ENCODE measurements at places on chromosomes 12 and 14.
A peak's percentile ranks its signal among the peaks of the same experiment; 100 is the strongest.

DNA sequence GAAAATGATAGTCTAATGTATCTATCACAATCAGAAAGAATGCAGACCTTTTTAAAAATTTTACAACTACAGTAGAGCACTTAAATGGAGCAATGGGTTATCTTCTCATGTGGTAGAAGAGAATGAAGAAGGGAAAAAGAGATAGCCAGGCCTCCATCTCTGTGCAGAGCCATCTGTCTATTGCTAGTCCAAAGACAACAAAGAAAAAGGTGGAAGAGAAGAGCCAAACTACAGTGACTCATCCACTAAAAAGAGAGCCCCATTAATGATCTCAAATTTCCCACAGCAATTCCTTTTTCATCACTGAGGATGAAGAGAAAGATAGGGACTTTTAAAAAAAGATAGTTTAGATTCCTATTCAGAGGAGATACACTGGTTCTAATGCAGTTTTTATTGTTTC lies 232.9 kb downstream of the ATXN7L3B start:
- no peak for DNase-seq

- no peak for DNase-seq
Measured at GRCh38 chr12:81888961-81889360, 129.8 kb upstream of the PPFIA2 start.

DNA sequence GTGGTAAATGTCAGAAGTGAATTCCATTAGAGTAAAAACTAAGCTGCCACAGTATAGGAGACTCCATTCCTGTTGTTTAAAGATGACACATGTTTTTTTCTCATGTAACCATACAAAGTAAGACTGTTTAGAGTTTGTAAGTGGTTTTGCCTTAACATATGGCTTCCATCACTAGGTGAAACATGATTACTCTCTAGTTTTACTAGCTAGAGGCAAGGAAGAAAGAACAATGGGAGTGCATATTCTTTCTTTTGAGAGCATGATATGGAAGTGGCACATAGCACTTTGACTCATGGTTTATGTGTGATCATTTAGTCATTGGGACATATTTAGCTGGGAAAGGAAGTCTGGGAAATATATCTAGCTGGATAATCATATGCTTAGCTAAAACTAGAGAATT lies 7.7 kb downstream of the ATF7IP start:
- peak; percentile 65 for DNase-seq

- no peak for DNase-seq
Measured at GRCh38 chr14:75591331-75591946, 13.0 kb downstream of the FLVCR2 start.

GRCh38 chr12:62843716-62844115 lies 91.2 kb downstream of the PPM1H start:
- DNase-seq = no peak

DNA sequence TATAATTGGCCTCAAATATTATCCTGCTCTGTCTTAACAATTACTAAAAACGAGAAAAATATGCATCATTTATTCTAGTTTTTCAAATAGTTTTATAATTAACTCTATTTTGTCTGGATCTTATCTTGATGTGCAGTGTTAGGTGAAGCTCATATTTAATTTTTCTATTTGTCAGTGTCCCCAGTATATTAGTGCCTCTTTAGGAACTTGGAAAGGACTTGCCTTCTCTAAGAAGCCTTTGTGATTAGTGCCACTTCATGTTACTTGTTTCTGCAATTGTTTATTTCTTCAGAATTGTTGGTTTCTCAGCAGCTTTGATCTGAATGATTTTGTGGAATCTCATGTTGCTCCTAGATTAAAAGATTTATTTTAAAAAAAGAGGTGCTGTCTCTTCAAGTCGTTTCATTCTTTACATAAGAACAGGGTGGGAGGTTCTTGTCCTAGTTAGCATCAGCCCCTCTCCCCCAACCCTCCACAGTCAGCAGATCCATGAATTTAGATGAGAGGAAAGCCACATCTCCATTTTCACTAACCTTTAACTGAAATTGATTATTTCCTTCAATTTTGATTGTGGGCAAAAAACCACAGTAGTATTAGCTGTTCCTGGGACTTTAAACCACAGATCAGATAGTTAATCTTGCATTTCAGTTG lies 434.4 kb downstream of the RAD51B start:
- no peak for DNase-seq

DNA sequence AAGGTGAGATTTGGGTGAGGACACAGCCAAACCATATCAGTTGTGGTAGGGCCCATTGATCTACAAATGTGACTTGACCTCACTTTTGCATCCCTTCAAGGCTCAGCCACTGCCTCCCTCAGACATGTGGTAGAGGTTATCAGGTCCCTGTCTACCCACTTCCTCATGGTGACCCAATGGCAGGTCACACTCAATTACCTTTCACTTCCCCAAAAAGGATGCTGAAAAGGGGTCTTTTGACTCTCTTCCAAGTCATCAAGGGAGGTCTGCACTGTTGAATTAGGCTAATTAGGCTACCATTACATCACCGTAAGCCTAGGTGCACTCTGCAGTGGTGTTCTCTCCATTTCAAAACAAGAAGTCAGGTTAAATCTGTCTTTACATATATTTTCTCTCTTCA lies 22.6 kb upstream of the DRAM1 start:
- no peak for DNase-seq

GRCh38 chr12:31322801-31323207 lies 3.1 kb downstream of the SINHCAF start:
- peak; percentile 30 for DNase-seq

DNA sequence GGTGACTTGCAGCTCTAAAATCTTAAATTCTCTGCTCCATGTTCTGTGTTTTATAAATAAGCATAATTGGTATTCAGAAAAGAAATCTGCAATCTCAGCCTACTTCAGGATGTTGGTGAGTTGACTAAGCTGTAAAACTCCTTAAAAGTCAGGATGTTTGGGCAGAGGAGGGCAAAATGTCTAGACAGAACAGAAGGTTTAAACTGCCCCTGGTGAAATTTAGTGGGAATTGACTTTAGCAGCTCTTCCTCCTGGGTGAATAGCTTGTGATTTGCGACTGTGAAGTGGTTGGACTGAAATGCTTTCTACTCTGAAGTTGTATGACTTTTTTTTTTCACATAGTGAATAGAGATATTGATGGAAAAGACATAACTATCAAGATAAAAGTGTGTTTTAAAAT lies 85.8 kb downstream of the CAND1 start:
- DNase-seq = no peak

- no peak for DNase-seq
Measured at GRCh38 chr12:14191612-14192011, 173.9 kb upstream of the ATF7IP start.

GRCh38 chr12:6929466-6930452 lies 2.0 kb downstream of the ATN1 start:
- no peak for DNase-seq

GRCh38 chr12:6987956-6988553 lies 17.3 kb downstream of the EMG1 start:
- no peak for DNase-seq

DNA sequence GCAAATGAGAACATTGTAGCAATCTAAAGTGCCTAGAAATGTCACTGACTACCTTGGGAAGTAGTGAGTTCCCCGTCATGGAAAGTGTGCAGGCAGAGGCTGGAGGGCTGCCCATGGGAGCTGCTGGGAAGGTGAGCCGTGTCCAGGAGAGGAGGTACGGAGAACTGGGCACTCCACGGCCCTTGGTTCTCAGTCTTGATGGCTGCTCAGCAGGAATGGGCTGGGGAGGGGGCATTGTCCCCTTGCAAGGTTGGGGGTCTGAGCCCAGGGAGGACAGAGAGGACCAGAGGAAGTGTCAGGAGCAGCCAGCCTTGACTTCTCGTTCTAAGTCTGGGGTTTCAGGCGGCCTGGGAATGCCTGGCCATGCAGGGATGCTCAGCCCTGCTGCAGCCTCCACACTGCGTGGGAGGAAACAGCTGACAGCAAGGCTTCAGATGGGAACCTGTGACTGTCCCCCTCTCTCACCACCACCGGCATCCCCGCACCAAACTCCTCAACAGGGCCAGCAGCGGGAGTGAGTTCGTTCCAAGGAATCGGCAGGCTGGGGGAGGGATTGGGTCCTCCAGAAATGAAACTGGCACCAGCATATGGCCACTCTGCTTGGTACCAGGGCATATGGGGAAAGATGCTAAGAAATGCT lies 140.2 kb downstream of the BCL11B start:
- no peak for DNase-seq

Data from HFF-Myc (cell line).